Omental fat pad (tissue), 4 donors: ENCODE measurements at places on chromosomes 16 and 17. TPM values are rescaled to one million over a fixed set of nuclear protein-coding genes. Genes with fewer than 3 reads are reported as not detected.

GRCh38 chr17:48246612-48247011, 139.0 kb downstream of the SNX11 start:
- DNase-seq = no peak

DNA sequence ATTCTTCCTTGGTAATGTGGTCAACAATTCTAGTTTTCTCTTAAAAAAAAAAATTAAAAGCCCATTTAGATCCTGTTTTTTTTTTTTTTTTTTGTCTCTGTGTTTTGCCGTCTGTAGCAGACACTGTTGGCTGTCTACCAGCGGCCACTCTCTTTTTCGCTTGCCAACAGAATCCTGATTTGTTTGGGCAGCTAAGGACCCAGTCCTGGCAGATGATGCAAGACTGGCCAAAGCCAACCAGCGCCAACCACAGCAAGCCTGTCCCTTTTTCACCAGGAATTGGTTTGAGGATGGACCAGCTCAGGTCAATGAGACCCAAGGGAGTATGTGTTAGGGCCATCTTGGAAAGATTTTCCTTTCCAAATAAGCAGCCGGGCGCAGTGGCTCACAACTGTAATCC, 28.2 kb downstream of the ST3GAL2 start:
- DNase-seq = no peak

The KRT24 gene
- not detected for total RNA-seq

GRCh38 chr16:354971-355461, 2.5 kb upstream of the AXIN1 start:
- no peak for DNase-seq

The WNK4 gene
- total RNA-seq = 3.9 TPM

The GSDMA gene
- 1.1 TPM for total RNA-seq

- DNase-seq = no peak
These were observed 32.8 kb downstream of the MPHOSPH6 start for GRCh38 chr16:82136956-82137821.
